ENCODE measurements at places on chromosomes 16 and 17.

DNA sequence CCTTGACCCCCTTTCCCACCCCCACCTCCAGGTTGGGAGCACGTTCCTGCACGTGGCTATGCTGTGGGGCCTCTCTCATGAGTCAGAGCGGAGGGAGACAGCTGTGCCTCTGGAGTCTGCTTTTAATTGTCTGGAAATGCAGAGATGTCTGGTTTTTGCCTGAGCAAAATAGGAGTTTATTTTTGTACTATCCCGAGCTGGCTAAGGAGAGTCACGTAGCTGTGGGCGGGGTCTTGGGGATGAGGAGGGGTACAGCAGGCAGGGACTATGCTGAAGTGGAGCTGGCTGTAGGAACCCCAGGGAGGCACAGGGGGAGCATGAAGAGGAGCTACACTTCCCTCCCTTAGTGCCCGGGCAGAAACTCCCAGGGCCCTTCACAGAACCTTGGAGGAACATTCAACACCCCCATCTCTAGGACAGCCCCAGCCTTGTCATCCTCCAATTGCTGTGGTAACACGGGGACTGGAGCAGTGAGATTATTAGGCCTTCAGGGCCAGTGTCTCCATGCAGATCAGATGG, 44.7 kb upstream of the LGALS9 start:
- DNase-seq = no peak

DNA sequence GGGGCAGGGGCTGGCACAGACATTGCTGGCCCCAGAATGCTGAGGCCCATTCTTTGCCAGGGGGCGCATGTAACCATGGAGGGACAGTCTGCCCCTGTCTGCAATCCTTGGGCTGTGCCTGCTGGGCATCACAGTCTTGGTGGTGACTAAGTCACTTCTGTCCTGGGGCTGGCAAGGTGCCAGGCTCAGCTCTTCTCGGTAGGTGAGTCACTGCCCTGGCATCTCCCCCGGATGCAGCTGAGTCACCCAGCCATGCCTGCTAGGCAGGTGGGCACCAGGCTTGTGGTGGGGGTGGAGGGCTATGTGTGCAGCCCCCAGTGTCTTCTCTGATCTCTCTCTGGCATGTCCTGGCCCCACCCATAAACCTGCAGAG, 5.6 kb downstream of the RARA start:
- peak; percentile 96 for DNase-seq

- DNase-seq = no peak
These were observed 18.3 kb upstream of the COPRS start for GRCh38 chr17:31877341-31877740.

DNA sequence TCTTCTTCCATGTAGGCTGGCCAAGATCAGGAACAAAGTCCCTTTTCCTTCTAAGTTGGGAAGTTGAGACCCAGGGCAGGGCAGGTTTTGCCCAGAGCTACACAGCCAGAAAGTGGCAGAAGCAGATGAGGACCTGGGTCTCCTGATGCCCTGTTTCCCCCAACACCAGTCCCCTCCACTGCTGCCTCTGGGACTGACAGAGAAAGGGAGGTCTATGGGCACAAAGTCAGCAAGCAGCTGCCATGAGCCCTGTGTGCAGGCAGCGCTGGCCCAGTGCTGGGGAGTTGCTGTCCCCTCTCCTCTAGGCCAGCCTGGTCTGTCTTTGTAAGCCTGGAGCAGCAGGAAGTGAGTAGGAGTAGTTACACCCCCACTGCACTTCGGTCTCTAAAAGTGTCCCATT, 46.9 kb upstream of the NKD1 start:
- no peak for DNase-seq

GRCh38 chr16:70381604-70382342, 35.1 kb downstream of the DDX19A start:
- DNase-seq = no peak

- DNase-seq = no peak
These were observed 4.2 kb upstream of the NUDT16L1 start for GRCh38 chr16:4689091-4689671.

GRCh38 chr16:3074860-3075522, 9.6 kb downstream of the IL32 start:
- DNase-seq = peak; percentile 91

GRCh38 chr16:88387941-88388627, 5.3 kb downstream of the ZNF469 start:
- no peak for DNase-seq

DNA sequence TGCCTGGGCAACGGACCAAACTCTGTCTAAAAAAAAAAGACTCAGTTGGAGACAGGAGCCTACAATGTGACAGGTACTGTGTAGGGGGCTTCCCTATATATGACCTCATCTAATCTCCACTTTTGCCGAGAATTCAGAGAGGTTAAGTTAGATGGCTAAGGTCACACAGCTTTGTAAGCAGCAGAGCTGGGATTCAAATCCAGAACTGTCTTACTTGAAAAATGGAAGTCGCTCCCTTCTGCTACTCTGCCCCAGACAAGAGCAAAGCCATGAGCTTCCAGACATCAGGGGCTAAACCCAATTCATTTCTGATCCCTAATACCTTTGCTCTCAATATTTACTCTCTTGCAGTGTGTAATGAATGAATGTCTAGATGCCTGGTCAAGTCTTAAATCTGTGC, 41.5 kb upstream of the ABCC12 start:
- no peak for DNase-seq

DNA sequence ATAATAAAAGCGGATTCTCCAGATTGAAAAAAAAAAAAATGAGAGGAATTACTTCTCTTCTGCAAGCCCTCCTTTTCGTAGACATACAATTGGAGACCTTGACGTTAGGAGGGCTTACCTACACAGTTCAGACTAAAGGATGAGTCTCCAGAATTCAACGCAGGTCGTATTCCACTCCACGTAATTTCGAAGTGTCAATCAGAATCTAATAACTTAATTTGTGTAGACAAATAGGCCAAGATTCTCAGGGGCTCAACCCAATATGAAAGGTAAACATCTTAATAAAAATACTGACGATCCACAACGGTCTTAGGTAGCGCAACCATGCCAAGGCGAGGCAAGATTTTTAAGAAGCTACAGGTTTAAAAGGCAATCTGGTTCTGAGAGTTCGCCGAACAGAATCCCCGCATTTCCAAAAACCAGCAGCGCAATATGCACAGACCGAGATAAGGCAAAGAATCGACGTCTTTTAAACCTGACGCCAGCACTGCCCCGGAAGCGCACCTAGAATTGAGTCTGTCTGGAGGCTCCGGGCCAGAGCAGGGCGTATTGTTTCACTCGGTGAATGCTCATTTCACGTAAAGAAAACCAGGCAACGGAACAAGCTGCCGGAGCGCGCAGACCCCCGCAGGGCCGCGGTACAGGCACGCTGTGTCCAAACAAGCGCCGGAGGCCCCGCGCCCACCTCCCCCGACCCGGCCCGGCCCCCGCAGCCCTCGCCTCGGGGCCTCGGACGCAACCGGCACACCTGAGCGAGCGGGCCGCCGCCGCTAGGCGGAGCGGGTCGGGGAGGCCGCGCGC, 623 bp downstream of the MBTPS1 start:
- peak; percentile 75 for DNase-seq

- DNase-seq = no peak
These were observed 3.7 kb upstream of the CACNA1G start for GRCh38 chr17:50556803-50557202.

GRCh38 chr17:28282596-28282995, 36.4 kb upstream of the TMEM97 start:
- no peak for DNase-seq

- DNase-seq = peak; percentile 60
These were observed 149.6 kb upstream of the GNAO1 start for GRCh38 chr16:56041556-56042140.

- peak; percentile 67 for DNase-seq
These were observed 610 bp downstream of the PIK3R5 start for GRCh38 chr17:8964801-8965393.

DNA sequence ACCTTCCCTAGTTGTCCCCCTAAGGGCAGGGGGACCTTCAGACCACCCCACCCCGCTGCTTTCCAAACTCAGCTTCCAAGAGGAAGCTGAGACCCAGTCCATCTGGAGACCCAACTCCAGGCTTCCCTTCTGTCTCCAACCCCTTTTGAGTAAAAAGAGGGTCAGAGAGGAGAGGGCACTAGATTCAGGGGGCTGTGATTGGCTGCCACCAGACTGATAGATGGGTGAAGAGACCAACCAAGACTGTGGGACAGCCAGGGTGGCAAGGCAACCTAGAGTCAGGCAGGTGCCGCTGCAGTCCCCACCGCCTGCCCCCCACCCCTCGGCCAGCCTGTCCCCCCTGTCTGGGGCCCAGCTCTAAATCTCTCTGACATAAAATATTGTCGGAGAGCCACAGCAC, 92.5 kb downstream of the SDK2 start:
- DNase-seq = peak; percentile 47

DNA sequence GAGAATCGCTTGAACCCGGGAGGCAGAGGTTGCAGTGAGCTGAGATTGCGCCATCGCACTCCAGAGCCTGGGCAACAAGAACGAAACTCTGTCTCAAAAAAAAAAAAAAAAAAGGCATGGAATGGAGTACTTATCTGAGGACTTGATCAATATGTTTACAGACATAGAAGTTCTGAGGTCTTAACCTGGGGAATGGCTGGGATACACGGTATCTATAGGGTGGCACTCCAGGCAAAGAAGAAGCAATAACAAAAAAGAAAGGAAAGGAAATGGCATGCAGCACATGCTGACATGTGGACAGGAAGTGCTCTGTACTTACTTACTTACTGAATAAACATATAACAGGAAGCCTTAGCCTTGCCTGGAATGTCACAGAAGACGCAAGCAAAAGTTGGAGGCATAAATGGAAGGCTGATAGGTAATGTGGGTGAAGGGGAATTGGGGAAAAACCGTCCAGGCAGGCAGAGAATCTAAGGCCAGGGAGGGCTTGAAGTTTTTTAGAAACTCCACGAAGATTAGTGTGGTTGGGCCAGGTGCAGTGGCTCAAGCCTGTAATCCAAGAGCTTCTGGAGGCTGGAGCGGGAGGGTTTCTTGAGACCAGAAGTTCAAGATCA, 10.1 kb upstream of the SPOP start:
- peak; percentile 32 for DNase-seq

DNA sequence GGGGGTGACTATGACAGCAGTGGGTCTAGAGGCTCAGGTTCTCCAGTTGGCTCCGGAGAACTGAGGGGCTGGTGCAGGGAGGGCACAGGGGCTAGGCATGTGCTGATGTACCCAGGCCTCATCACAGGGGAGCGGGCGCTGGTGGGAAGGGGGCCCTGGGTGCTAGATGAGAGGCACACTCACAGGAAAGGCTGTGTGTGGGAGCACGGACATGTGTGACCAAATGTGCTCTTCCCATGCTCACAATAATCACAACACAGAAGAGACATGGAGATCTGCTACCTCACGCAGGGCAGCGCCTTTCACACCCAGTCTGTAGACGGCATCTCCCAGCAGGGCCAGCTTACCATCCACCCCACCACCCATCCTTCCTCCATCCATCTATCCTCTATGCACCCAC, 17.4 kb upstream of the RASD1 start:
- no peak for DNase-seq

GRCh38 chr17:8670421-8670820, 39.9 kb upstream of the MYH10 start:
- DNase-seq = no peak

GRCh38 chr17:14196377-14196997, 40.2 kb downstream of the CDRT15 start:
- DNase-seq = no peak

- DNase-seq = no peak
These were observed 93.9 kb upstream of the WSCD1 start for GRCh38 chr17:5976251-5976650.

GRCh38 chr17:19497624-19498023, 36.0 kb upstream of the SLC47A1 start:
- DNase-seq = no peak

- DNase-seq = no peak
These were observed 8.3 kb downstream of the ZNF629 start for GRCh38 chr16:30778549-30779244.

DNA sequence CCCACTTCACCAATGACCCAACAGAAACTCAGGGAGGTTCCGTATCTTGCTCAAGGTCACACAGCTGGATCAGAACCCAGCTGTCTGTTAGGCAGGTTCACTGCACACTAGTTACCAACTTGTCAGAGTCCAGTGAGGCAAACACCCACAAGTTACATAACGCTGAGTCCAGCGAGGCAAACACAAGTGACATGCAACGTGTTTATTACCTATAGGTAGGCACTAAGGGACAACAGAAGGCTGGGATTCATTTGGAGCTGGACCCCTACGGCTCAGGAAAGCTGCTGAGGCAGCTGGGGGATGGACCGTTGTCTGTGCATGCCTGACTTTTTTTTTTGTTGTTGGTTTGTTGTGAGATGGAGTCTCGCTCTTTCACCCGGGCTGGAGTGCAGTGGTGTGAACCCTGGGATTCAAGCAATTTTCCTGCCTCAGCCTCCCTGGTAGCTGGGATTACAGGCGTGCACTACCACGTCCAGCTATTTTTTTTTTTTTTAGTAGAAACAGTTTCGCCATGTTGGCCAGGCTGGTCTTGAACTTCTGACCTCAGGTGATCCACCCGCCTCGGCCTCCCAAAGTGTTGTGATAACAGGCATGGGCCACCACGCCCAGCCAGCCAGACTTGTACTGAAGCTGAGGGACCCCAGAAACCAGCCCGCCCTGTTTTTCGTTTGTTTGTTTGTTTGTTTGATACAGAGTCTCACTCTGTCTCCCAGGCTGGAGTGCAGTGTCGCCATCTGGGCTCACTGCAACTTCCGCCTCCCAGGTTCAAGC, 1.9 kb upstream of the RSAD1 start:
- no peak for DNase-seq

- DNase-seq = no peak
These were observed 20.1 kb downstream of the CMC2 start for GRCh38 chr16:80986557-80986956.
